Right atrium auricular region (tissue), 2 donors: ENCODE measurements at places on chromosomes 11 and 22. TPM values are rescaled to one million over a fixed set of nuclear protein-coding genes. Genes with fewer than 3 reads are reported as not detected.

The FGF19 gene
- total RNA-seq: not detected

The TMPRSS13 gene
- not detected for total RNA-seq

DNA sequence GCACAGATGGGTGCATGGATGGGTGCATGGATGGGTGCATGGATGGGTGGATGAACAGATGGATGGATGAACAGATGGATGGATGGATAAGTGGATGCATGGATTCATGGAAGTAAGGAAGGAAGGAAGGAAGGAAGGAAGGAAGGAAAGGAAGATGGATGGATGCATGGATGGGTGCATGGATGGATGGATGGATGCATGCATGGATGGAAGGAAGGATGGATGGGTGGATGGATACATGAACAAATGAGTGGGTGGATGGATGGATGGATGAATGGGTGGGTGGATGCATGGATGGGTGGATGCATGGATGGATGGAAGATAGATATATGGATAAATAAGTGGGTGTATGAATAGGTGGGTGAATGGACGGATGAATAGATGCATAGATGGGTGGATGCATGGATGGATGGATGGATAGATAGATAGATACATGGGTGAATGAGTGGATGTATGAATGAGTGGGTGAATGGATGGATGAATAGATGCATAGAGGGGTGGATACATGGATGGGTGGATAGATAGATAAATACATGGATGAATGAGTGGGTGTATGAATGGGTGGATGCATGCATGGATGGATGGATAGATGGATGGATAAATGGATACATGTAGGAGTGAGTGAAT is 32.5 kb downstream of the IGF2 start:
- H3K4me1 ChIP-seq: no peaks in the 10 kb centered on the region
- H3K27me3 ChIP-seq: no peaks in the 10 kb centered on the region

DNA sequence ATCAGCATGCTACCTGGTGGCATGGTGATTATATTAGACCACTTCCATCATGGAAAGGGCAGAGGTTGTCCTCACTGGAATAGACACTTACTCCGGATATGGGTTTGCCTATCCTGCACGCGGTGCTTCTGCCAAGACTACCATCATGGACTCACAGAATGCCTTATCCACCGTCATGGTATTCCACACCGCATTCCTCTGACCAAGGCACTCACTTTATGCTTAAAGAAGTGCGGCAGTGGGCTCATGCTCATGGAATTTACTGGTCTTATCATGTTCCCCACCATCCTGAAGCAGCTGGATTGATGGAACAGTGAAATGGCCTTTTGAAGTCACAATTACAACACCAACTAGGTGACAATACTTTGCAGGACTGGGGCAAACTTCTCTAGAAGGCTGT is 109.2 kb upstream of the DRD2 start:
- H3K4me3 ChIP-seq: no peak overlapping the region
- no peaks in the 10 kb centered on the region for H3K27me3 ChIP-seq
- no peak overlapping the region for H3K27ac ChIP-seq
- DNase-seq: no peak
- H3K4me1 ChIP-seq: no peaks in the 10 kb centered on the region

DNA sequence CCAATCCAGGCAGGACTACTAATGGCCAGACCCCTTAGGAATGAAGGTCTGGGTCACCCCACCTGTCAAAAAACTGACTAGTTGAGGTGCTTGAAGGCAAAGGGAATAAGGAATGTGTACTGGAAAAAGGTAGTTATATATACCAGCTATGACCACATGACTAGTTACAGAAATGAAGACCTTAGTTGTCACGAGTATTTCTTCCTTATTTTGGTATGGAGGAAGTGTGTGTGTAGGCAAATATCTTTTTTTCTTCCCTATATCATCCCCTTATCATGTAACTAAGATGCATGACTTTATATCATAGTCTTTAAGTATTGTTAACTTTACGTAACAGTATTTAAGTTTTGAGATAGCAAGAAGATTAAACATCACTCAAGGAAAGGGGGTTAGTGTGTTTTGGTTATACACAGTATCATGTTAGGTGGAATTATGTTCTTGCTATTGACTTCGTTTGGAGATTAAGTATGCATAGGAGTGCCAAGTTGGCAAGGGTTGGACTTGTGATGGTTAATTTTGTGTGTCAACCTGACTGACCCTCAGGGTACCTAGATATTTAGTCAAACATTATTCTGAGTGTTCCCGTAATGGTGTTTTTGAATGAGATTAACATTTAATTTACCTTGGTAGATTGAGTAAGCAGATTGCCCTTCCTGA is 38.2 kb upstream of the NARS2 start:
- no peak overlapping the region for H3K4me3 ChIP-seq
- no peaks in the 10 kb centered on the region for H3K27me3 ChIP-seq
- H3K4me1 ChIP-seq: no peaks in the 10 kb centered on the region
- no peaks in the 10 kb centered on the region for H3K36me3 ChIP-seq
- H3K27ac ChIP-seq: no peak overlapping the region

- H3K36me3 ChIP-seq: no peaks in the 10 kb centered on the region
- H3K4me1 ChIP-seq: no peaks in the 10 kb centered on the region
- H3K4me3 ChIP-seq: no peak overlapping the region
- no peaks in the 10 kb centered on the region for H3K27me3 ChIP-seq
- H3K27ac ChIP-seq: no peak overlapping the region
Measured at GRCh38 chr11:116702772-116703385, 69.9 kb downstream of the BUD13 start.

GRCh38 chr11:42465623-42466022 is 846.2 kb upstream of the API5 start:
- H3K4me3 ChIP-seq: no peak overlapping the region
- no peaks in the 10 kb centered on the region for H3K36me3 ChIP-seq
- H3K27ac ChIP-seq: no peak overlapping the region
- DNase-seq: no peak
- no peaks in the 10 kb centered on the region for H3K27me3 ChIP-seq
